ENCODE measurements at places on chromosomes 16 and 17.
A peak's percentile ranks its signal among the peaks of the same experiment; 100 is the strongest.

DNA sequence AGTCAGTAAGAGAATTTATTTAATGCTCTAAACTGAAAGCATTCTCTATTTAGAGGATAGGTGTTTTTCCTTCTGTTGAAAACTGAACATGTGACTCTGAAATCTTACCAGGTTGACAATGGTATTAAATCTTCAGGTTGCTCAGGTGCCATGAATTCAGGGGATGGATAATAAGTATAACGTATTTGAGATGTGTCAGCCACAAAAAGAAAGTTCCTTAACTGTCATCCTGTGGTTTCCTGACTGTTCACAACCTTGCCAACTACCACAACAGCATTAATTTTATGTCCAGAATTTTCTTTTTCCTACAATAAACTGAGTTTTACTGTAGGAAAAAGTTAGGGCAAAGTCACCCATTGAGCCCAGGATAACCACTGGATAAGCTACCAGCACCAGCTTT lies 243.3 kb upstream of the PSMD7 start:
- DNase-seq, result no peak

GRCh38 chr17:58913552-58913951 lies 157.9 kb downstream of the PPM1E start:
- no peak for DNase-seq

DNA sequence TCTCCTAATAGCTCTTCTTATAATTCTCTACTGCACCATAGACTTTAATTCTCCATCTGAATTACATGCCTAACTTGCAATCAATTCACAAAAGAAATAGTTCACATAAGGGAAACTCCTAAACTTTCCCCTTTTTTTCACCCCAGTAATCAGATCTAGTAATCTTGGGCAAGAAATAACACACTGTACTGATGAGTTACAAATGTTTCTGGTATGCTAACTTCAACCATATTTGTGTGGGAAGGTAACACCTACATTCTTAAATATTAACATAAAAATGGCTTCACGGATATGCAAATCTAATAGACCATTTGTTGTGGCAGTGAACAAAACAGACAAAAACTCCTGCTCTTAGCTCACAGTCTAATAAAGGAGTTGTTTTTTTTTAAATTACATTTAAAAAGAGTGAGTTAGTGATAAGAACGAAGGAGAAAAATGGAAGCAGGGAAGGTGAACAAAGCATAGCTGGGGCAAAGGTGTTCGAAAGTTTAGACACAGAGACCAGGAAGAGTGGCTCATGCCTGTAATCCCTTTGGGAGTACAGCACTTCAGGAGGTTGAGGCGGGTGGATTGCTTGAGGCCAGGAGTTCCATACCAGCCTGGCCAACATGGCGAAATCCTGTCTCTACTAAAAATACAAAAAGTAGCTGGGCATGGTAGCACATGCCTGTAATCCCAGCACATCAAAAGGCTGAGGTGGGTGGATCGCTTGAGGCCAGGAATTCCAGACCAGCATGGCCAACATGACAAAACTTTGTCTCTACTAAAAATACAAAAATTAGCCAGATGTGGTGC lies 34.8 kb downstream of the CMTM3 start:
- no peak for DNase-seq

DNA sequence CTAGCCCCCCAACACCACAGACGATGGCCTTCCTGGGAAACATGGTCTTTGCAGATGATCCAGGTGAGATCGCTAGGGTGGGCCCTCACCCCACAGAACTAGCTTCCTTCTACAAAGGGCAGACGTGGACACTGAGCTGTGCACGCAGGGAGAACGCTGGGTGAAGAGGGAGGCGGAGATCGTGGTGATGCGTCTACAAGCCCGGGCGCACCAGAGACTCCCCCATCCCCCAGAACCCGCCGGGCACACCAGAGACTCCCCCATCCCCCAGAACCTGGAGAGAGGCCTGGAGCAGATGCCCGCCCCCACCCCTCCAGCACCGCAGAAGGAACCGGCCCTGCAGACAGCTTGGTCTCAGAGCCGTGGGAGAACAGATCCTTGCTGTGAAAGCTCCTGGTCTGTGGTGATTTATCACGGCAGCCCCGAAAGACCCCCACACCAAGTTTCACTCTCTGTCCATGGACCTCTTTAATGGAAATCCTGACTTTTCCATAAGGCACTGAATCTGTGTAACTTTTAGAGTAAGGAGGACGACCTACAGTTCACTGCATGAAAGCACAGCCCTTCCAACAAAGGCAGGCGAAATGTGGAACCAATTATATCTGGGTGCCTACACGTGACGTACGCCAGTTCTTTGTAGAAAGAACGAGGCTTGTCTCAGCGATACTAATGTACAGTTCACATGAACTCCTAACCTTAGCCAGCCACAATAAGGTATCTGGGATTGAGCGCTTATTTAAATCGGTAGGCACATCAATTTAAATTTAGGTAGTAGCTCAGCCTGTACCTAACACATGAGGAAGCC lies 88.5 kb downstream of the ANKRD11 start:
- peak; percentile 54 for DNase-seq

DNA sequence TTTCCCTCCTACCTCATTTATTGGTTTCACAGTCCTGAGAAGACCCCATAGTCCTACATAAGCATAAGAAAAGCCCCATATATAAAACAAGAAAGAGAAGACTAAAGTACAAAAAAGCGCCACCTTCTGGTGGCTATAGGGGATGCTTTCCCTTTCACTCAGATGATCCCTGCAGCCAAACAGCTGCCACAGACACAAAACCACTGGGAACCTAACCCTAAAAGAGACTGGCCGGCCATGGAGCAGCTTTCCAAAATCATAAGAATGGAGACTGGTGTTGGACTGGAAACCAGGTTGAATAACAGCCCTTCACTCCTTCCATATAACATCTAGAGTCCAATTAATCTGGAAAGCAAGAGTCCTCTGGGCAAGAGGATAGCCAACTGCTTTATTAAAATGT lies 11.4 kb downstream of the DYNC1LI2 start:
- no peak for DNase-seq

DNA sequence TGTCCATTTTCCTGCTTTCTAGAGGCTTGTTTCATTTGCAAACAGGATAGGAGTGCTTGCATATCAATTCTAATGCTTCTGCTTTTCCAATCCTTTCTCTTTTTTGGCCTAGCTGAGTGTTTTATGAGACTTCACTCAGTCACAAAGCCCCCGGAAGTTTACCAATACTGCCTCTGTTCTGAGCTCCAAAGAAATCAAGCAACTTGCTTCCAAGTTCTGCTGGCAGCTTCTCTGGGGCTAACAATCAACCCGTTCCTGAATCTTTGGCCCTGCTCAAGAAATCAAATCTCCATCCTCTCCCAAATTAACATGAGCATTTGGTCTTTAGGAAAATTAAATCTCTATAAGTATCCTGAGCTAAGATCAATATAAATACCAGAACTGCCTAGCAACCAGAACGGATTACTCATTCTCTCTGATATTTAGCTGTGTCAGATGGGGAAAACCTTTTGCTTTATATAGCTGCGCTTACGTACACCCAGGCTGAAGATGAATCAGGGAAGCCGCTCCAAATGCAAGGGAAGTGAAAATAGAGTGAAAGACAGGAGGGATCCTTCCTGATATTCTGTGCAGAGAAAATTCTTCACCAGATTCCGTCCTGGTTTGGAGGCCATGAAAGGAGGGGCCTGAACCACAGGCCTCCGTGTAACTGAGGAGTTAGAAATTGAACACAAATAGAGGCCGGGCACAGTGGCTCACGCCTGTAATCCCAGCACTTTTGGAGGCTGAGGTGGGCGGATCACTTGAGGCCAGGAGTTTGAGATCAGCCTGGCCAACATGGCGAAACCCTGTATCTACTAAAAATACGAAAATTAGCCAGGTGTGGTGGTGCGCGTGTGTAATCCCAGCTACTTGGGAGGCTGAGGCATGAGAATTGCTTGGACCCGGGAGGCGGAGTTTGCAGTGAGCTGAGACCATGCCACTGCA lies 23.3 kb upstream of the GRB2 start:
- DNase-seq, result no peak

GRCh38 chr16:88686062-88686438 lies 257 bp downstream of the SNAI3 start:
- peak; percentile 44 for DNase-seq

DNA sequence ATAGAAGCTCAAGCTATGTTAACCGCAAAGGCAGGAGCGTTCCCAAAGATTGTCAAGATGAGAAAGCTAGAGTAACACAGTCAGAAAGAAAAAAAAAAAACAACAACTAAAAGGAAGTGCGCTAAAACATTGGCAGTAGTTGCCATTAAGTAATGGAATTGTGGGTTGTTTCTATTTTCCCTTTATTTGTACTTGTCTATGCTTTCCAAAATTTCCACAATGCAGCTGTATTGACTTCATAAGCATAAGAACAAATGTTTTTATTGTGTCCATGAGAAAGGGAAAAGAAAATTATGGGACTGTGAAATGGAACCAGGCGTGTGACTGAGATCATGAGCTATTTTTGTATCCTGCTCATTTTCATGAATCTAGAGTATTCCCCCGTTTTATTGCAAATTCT lies 153.4 kb downstream of the TMEM114 start:
- no peak for DNase-seq

DNA sequence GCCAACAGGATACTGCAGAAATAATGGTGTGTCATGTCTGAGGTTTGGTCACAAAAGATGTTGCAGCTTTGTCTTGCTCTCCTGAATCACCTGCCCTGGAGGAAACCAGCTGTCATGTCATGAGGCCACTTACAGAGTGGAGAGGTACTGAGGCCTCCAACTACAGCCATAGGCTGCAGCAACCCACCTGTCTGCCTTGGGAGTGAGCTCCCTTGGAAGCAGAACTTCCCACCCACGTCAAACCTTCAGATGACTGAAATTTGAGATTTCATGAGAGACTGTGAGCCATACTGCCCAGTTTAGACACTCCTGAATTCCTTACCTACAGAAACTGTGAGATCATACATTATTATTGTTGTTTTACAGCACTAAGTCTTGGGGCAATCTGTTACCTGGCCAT lies 475.9 kb downstream of the HS3ST3B1 start:
- no peak for DNase-seq

DNA sequence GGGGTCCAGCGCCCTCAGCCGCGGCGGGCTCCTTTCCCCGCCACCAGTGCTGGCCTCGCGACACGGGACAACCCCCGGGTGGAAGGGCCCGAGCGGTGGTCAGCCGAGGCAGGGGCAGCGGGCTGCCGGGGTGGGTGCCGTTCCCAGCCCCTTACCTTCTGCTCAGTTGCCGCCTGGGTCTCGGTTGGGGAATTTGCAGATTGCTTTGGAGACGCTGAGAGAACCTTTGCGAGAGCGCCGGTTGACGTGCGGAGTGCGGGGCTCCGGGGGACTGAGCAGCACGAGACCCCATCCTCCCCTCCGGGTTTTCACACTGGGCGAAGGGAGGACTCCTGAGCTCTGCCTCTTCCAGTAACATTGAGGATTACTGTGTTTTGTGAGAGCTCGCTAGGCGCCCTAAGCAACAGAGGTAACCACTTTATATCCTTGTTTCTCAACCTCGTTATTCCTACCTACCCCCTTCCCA lies 381 bp downstream of the CTNS start:
- no peak for DNase-seq

DNA sequence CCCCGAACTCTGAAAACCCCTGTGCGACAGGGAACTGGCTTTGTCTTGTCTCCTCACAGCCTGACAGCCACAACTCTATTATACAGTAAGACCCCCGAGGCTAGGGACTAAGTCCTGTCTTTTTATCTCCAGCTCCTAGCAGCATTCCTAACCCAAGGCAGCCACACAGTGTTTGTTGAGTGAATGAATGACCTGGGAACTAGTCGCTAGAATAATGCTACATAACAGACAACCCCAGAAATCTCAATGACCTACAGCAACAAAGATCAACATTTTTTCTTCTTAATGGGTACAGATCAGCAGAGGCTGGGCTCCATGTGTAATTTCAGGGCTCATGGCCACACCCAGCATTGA lies 71.4 kb upstream of the TNRC6C start:
- no peak for DNase-seq

- DNase-seq, result no peak
These were observed 658 bp downstream of the RABEP2 start for GRCh38 chr16:28924399-28924761.

GRCh38 chr16:80507538-80507937 lies 33.3 kb upstream of the DYNLRB2 start:
- DNase-seq, result no peak

GRCh38 chr17:7915611-7916384 lies at the start of gene RNF227:
TSS of gene RNF227 (minus strand) at chr17:7916289. CDS start at chr17:7916195, 94 bp downstream.
- DNase-seq, result peak; percentile 76

DNA sequence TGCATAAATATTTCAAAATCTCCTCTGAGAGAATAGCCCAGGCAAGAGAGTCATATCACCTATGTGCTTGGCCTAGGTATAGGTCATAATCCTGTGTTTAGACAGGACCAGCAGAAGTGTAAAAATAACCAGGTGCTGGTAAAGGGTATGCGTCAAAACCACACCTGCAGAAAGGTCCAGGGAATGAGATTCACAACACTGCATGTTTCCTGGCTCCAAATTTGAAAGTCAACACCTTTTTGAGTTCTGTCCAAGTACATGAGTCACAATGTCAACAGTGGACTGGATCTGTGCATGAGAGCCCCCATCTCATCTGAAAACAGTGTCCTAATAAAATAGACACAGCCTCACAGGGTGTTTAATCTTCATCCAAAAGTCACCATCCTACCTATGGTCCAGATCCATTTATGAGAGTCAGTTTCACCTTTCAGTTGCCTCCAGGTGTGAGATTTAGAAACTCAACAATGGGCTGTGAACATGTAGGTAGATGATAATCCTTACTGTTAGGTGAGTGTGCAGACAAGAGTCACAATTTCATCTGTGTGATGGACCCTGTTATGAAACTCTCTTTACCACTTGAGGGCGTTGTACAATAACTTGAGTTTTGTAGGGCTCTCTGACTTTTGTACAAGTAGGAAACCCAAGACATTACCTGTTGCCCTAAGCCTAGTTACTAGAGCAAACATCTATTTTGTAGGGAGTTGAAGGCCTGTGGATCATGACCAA lies 2100.7 kb downstream of the TP53TG3F start:
- no peak for DNase-seq

DNA sequence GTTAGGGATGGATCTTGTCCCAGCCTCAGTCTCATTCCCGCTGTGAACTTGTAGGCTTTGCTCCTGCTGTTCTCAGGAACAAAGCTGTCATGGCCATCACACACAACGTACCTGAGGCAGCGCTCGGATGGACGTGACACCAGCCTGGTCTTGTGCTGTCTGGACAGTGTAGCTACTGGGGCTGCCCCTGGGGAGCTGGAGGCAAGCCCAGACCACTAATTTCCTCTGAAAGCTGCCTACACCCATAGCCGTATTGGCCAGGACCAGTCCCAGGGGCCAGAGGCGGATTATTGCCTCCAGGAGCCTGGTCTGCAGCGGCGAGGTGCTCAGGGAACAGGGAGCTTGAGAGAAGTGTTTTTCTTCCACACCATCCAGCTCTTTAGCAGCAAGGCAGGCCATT lies 11.7 kb downstream of the ZNHIT3 start:
- DNase-seq, result no peak

DNA sequence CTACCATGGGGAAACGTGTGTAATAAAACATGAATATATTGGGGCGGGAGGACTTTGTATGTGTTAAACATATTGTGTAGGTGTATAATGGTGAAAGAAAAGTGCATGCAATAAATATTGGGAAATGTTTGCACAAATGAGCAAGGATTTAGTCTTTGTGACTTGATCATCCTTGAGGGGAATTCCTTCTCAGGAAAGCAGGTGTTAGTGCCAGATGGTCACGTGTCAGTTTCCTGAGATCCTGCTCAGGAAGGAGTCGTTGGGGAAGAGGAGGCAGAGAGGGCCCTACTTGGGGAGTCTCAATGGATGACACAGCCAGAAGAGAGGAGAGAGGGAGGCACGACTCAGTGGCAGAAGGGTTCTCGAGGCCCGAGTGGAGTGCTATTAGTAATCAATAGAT lies 53.2 kb downstream of the MSI2 start:
- no peak for DNase-seq

Measured in naive thymus-derived CD8-positive, alpha-beta T cell (primary cell).